Diencephalon (tissue), 1 donor: ENCODE measurements at places on chromosomes 1 and 21. TPM values are rescaled to one million over a fixed set of nuclear protein-coding genes. Genes with fewer than 3 reads are reported as not detected.

The GPR25 gene
- total RNA-seq = 0.46 TPM

The FOXD3 gene
- not detected for total RNA-seq

The C1orf94 gene
- total RNA-seq = 0.23 TPM

The HSD3B2 gene
- total RNA-seq = not detected

The IARS2 gene
- 61.1 TPM for total RNA-seq

The HSD3B1 gene
- total RNA-seq = not detected

The TDRD10 gene
- total RNA-seq = 0.46 TPM

The LRRC39 gene
- 11.3 TPM for total RNA-seq

The GJC2 gene
- total RNA-seq = 0.92 TPM

The S100A16 gene
- 48.0 TPM for total RNA-seq

The LYPD8 gene
- total RNA-seq = not detected

The KCNE2 gene
- total RNA-seq = 0.23 TPM

The S100A1 gene
- total RNA-seq = 2.1 TPM

The DBT gene
- 12.0 TPM for total RNA-seq

The CLDN8 gene
- total RNA-seq = not detected

The KCNK2 gene
- total RNA-seq = 34.8 TPM

The FCRL4 gene
- total RNA-seq = not detected

The NECTIN4 gene
- total RNA-seq = not detected

The FASLG gene
- total RNA-seq = not detected

The OR2AK2 gene
- total RNA-seq = 2.1 TPM

The SMPDL3B gene
- 2.3 TPM for total RNA-seq

The CFAP107 gene
- total RNA-seq = 3.0 TPM

The ROR1 gene
- 2.3 TPM for total RNA-seq

The FMO1 gene
- 2.3 TPM for total RNA-seq

The GUCA2A gene
- total RNA-seq = not detected

The CR1L gene
- total RNA-seq = not detected

The MMEL1 gene
- 4.6 TPM for total RNA-seq

The RRAGC gene
- total RNA-seq = 27.9 TPM

The MANEAL gene
- 41.5 TPM for total RNA-seq

The SYCP1 gene
- not detected for total RNA-seq

The KRTAP6-1 gene
- not detected for total RNA-seq

The CAPN8 gene
- total RNA-seq = not detected

The SLC25A24 gene
- 40.1 TPM for total RNA-seq

The ADAM30 gene
- total RNA-seq = not detected

The C1QA gene
- total RNA-seq = 17.5 TPM

The GJA8 gene
- not detected for total RNA-seq

The LENEP gene
- 0.69 TPM for total RNA-seq

The CHML gene
- 75.4 TPM for total RNA-seq

The KRTAP21-2 gene
- total RNA-seq = not detected

The FAM72D gene
- total RNA-seq = 0.92 TPM

The C4BPA gene
- total RNA-seq = not detected

The AKNAD1 gene
- total RNA-seq = 2.8 TPM

The WNT3A gene
- not detected for total RNA-seq

The AADACL3 gene
- not detected for total RNA-seq

The KPRP gene
- not detected for total RNA-seq

The GUCA2B gene
- not detected for total RNA-seq

The HSD11B1 gene
- 0.46 TPM for total RNA-seq

The FTCD gene
- 0.69 TPM for total RNA-seq

The ARID1A gene
- 35.1 TPM for total RNA-seq

The CFAP45 gene
- 5.8 TPM for total RNA-seq

The LAMC2 gene
- 5.3 TPM for total RNA-seq

The OR2G6 gene
- total RNA-seq = not detected
